ENCODE measurements at places on chromosomes 2 and 18.

DNA sequence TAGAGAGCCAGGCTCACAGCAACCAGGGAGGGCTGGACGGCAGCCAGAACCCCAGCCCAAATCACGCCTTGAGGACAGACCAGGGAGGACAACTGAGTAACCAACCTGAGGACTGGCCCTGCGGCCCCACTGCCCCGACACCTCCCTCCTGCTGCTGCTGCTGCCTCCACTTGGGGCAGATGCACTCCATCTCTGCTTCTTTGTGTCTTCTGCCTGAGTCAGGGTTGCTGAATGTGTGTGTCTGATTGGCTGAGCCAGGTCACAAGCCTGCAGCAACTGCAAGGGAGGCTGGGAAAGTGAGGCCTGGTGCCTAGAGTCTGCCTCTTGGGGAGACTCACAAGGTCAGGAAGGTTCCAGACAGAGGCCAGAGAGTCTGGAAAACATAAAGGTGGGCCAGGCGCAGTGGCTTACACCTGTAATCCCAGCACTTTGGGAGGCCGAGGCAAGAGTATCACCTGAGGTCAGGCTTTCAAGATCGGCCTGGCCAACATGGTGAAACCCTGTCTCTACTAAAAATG lies 83.4 kb downstream of the ZFP36L2 start:
- peaks cover 3% of the 10 kb centered on the region for H3K27me3 ChIP-seq
- H3K36me3 ChIP-seq = no peaks in the 10 kb centered on the region
- DNase-seq = no peak
- no peak overlapping the region for H3K4me3 ChIP-seq
- H3K4me1 ChIP-seq = peaks cover 2% of the 10 kb centered on the region
- H3K27ac ChIP-seq = no peak overlapping the region

DNA sequence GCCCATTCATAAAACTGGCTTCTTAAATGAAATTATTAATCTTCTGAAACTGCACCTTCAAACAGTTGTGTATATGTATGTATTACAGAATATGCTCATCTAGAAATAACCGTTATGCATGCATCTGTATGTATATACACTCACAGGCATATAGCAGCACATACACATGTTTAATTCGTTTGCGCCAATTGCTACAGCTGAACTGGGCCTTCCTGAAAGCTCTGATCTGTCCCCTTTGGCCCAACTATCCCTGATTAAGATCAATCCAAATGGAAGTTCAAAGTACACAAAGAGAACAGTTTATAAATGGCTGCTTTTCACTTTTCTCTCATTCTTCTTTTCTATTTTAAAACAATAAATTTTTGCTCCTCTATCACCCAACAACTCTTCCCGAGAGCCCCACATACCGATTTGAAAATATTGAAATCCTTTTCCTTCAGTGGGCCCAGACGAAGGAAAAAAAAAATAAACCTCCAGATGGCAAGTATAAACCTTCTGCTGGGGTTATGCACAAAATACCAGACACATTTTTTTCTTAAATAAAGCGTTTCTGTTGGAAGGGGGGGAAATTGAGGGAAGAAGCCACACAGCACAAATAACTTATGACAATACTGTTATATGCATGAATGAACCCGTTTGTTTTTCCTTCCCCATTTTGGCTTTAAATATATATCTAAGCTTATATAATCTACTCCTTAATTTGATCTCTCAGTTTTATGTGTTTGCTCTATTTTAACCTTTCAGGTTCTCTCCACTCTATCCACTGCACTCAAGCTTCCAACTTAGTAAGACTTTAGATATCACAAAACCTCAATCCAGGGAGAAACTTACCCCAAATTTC lies 267.3 kb downstream of the TCF4 start:
- no peaks in the 10 kb centered on the region for H3K36me3 ChIP-seq
- no peak overlapping the region for H3K27ac ChIP-seq
- no peak for DNase-seq

DNA sequence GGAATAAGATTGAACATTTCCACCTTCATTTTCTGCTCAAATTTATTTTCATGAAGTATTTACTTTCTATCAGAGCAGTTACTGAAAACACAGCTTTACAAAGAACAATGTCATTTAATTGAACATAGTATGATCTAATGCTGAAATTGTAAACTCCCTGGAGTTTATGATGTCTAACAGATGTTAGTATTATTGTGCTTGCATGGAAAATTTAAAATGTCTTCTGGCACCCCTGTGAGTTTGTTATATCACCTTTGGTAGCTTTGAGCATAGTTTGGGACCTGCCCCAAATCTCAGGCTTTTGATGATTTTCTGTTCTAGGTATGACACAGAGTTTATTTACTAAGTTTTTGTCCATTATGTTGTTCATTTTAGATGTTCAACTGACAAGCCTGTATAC lies 28.1 kb downstream of the FAM171B start:
- H3K27me3 ChIP-seq = no peaks in the 10 kb centered on the region
- H3K36me3 ChIP-seq = no peaks in the 10 kb centered on the region
- DNase-seq = no peak
- H3K27ac ChIP-seq = no peak overlapping the region
- H3K4me1 ChIP-seq = no peaks in the 10 kb centered on the region

DNA sequence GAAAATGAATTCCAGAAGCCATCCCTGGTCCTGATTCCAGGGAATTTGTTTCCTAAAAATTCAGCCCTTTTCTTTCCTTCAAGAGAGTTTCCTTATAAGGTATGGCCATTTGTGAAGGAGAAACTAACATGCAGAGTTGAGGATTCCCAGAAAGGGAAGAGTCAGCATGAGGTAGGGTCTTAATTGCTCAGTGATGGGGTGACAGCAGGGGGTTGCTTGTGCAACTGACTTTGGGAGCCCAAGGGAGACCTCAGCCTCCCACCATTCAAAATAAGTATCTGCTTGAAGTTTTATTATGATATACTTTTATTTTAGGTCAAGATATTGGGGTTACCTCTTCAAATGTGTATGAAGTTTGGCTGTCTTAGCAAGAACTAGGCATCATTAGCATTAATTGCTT lies 74.9 kb upstream of the CELF4 start:
- peaks cover 2% of the 10 kb centered on the region for H3K36me3 ChIP-seq
- H3K4me3 ChIP-seq = no peak overlapping the region
- H3K27me3 ChIP-seq = peaks cover 3% of the 10 kb centered on the region
- H3K27ac ChIP-seq = no peak overlapping the region

- H3K4me1 ChIP-seq = peaks cover 1% of the 10 kb centered on the region
- H3K27ac ChIP-seq = no peak overlapping the region
- no peak for DNase-seq
- H3K27me3 ChIP-seq = no peaks in the 10 kb centered on the region
These were observed 43.0 kb upstream of the PLA2R1 start for GRCh38 chr2:160105366-160105765.

GRCh38 chr2:28557389-28558131 lies 61.7 kb downstream of the PLB1 start:
- no peaks in the 10 kb centered on the region for H3K36me3 ChIP-seq
- H3K27ac ChIP-seq = no peak overlapping the region
- H3K27me3 ChIP-seq = no peaks in the 10 kb centered on the region
- no peak overlapping the region for H3K4me3 ChIP-seq
- DNase-seq = no peak
- H3K4me1 ChIP-seq = peaks cover 4% of the 10 kb centered on the region

DNA sequence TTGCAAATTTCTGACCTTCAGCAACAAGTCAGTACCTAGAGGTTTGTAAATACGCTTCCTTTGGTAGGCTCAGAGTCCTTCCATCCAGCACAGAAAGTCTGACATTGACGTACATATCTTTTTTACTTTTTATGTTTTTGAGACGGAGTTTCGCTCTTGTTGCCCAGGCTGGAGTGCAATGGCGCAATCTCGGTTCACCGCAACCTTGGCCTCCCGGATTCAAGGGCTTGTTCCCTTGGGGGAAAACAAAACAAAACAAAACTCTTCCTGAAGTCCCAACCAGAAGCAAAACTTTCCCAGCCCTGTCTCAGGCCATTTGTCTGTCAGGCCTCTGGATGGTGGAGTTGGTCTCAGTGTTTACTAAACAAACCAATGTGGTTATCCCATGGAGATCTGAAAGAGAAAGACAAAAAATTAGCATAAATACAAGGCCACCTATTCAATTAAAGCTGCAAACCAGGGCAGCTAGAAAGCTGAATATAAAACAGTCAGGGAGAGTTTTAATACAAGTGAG lies 29.6 kb upstream of the ATL2 start:
- no peak overlapping the region for H3K4me3 ChIP-seq
- no peaks in the 10 kb centered on the region for H3K36me3 ChIP-seq
- no peak overlapping the region for H3K27ac ChIP-seq
- H3K4me1 ChIP-seq = peaks cover 4% of the 10 kb centered on the region
- no peak for DNase-seq
- no peaks in the 10 kb centered on the region for H3K27me3 ChIP-seq

GRCh38 chr2:96389736-96390135 lies 54.2 kb downstream of the NCAPH start:
- no peak overlapping the region for H3K4me3 ChIP-seq
- H3K27ac ChIP-seq = no peak overlapping the region
- H3K36me3 ChIP-seq = no peaks in the 10 kb centered on the region

GRCh38 chr2:39093218-39093898 lies 27.5 kb downstream of the SOS1 start:
- no peak for DNase-seq
- peaks cover 20% of the 10 kb centered on the region for H3K36me3 ChIP-seq
- peaks cover 8% of the 10 kb centered on the region for H3K4me1 ChIP-seq
- H3K27me3 ChIP-seq = no peaks in the 10 kb centered on the region
- H3K4me3 ChIP-seq = no peak overlapping the region

DNA sequence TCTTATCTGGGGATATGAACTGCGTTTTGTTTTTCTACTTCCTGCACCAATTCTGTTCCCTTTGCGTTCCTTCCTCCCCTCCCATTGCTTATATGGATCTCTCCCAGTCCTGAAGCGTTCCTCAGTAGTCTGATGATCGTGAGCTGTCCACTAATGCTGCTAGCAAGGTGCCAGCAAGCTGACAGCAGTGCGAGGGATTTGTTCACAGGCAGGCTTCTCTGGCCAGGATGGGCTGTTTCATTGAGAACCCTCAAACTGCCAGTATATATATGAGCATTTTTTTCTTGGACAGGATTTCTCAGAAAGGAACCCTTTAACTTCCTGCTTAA lies 40.1 kb downstream of the GTF3C3 start:
- H3K27ac ChIP-seq = no peak overlapping the region
- H3K27me3 ChIP-seq = no peaks in the 10 kb centered on the region
- H3K36me3 ChIP-seq = peaks cover 47% of the 10 kb centered on the region
- no peak for DNase-seq

Measured in progenitor cell of endocrine pancreas (in vitro differentiated cells).